ENCODE measurements at places on chromosomes 16 and 17.
A peak's percentile ranks its signal among the peaks of the same experiment; 100 is the strongest.

GRCh38 chr17:41718287-41718645 lies 6.1 kb downstream of the GAST start:
- DNase-seq, result no peak

GRCh38 chr16:29663016-29663806 lies at the start of gene SPN:
TSS of gene SPN (plus strand) at chr16:29663247. CDS start at chr16:29663729, 482 bp downstream.
- no peak for DNase-seq

DNA sequence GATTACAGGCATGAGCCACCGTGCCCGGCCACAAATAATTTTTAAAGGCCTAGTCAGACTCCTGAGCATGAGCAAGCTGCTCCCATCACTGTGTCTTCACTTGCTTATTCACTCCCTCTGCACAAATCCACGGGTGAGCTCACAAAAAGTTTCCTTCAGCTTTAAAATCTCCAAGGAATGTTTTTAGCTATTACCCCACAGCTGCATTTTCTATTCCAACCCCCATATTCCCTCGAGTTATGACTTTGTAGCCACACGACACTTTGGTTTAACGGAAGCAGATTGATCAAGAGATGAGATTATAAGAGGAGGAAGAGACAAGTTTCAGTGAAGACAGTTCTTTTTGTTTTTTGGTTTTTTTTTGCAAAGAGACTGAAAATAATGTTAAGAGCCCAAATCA lies 49.1 kb upstream of the SLC25A19 start:
- no peak for DNase-seq

- no peak for DNase-seq
Measured at GRCh38 chr16:57627184-57627871, 1.1 kb upstream of the ADGRG1 start.

- no peak for DNase-seq
Measured at GRCh38 chr16:86960266-86960665, 356.9 kb downstream of the C16orf95 start.

DNA sequence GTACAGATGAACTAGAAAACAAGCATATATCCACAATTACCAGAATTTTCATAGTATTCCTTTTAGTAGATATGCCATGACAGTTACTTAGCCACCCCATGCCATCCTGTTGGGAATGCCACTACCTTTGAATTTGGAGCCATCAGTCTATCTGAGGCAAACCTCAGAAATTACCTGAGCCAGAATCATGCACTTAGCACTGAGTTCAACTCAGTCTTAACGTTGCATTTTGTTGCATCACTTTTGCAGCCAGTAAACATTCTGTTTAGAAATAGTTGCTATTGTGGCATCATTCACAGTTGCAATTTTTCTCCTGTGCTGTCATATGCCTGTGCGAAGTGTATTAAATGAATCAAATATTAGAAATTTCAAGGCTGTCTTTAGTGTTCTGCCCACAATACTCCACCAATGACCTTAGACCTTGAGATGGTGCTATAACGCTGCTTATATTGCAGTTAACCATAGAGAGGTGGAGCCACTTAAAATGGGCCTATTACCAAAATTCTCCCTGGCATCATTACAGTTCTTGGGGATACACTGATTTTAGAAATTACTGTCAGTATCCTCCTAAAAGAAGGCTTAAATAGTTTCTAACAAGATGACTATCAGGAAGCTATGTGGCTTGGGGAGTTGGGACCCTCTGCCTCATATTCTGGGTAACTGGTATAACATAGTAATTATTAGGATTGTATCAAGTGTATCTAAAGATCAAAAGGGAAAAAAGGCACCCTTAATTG lies 11.1 kb downstream of the PTRH2 start:
- no peak for DNase-seq

GRCh38 chr17:77995146-77995852 lies 36.8 kb downstream of the TNRC6C start:
- DNase-seq, result no peak

DNA sequence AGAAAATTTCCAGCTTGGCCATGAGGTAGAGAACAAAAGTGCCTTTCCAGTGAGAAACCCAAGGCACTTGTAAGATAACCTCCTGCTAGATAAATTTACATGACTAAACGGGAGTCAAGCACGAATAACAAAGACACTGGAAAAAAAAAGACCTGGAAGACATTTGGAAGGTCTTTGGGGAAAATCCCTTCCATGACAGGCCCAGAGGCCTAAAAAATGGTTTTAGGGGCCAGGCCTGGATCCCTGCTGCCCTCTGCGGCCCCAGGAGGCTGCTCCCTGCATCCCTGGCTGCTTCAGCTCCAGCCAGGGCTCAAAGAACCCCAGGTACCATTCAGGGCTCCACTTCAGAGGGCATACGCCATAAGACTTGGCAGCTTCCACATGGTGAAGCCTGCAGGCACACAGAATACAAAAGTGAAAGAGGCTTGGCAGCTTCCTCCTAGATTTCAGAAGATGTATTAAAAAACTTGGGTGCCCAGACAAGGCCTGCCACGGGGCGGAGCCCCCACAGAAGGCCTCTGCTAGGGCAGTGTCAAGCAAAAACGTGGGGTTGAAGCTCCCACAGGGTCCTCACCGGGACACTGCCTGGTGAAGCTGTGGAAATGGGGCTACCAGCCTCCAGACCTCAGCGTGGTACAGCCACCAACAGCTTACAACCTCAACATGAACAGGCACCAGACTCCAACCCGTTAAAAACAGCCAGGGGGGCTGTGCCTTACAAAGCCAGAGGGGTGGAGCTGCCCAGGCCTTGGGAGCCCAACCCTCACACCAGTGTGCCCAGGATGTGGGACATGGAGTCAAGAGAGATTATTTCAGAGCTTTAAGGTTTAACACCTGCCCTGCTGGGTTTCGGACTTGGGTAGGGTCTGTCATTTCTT lies 77.1 kb downstream of the SDK2 start:
- peak; percentile 18 for DNase-seq

DNA sequence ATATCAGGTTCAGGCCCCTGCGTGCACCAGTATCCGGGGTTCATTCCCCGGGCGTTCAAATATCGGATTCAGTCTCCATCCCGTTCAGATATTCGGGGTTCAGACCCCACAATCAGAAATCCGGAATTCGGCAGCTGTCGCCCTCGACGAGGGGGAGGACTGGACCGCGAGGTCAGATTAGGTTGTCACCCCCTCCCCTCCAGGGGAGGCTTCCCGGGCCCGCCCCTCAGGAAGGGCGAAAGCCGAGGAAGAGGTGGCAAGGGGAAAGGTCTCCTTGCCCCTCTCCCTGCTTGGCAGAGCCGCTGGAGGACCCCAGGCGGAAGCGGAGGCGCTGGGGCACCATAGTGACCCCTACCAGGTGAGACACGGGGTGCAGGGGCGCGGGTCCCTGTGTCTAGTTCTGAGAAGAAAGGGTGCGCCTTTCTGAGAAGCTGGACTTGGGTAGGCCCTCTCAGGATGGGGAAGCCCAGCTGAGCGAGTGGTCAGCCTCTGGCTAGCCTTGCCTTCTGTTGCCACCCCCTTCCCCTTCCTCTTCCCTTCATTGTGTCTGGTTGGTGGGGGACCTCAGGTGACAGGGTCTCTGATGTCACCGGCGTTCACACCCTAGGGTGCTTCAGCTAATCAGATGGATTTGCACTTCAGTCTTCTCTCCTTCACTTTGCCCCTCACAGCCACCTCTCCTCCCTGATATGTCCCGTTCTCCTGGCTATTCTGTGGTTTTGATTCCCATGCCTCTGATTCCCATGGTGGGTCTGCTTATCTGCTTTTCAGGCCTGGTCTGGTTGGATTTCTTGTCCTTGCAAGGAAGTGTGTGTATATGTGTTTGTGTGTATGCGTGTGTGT lies 844 bp downstream of the TAOK2 start:
- no peak for DNase-seq

DNA sequence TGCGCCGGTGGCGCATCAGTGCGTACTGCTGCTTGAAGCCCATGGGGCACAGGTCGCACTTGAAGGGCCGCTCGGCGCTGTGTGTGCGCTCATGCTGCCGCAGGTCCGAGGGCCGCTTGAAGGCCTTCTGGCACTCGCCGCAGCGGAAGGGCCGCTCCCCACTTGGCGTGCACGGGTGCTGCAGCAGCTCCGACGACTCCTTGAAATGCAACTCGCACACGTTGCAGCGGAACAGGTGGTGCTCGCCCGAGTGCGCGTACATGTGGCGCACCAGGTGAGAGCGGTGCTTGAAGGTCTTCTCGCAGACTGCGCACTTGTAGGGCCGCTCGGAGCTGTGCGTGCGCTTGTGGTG lies 3.3 kb downstream of the ZNF319 start:
- no peak for DNase-seq

- no peak for DNase-seq
Measured at GRCh38 chr16:66891360-66891759, 11.0 kb downstream of the PDP2 start.

DNA sequence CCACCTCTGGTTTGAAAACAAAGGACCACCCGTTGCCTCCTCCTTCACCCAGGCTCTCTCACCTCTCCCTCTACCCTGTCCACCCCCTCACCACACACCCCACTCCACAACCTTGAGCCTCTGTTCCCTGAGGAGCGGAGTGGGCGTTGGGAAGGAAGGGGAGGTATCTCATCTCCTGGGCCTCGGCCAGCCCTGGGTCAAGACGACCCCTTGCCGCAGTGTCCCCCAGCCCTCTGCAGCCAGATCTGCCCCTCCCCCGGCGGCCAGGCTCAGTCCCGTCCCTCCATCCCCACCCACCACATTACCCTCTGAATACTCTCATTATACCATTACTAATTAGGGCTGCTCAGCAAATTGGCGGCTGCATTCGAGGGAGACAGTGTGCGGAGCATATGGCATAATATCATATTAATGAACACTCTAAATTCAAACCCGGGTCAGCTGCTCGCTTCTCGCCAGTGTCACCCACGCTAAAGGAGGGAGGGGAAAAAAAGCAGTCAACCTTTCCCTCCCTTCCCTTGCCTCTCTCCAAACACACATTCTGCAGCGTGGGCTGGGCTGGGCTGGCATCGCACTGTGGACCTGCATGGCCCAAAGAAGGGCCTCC lies 123.2 kb upstream of the LHX1 start:
- no peak for DNase-seq

DNA sequence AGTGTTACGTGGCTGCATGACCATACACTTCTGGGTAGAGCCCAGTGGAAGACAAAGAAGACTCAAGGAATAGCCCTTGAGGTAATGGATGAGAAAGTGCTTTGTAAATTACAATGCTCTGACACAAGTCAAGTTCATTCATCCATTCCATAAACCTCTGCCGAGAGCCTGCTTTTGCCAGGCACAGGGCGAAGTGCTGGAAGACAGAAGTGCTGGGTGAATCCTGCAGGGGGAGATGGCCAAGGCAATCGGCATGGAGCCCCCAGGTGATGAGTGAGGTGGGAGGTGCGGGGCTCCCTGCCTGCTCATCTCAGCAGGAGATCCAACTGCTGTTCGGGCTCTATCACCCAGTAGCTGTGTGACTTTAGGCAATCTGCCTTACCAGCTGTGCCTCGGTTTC lies 2.8 kb upstream of the SOCS3 start:
- no peak for DNase-seq

DNA sequence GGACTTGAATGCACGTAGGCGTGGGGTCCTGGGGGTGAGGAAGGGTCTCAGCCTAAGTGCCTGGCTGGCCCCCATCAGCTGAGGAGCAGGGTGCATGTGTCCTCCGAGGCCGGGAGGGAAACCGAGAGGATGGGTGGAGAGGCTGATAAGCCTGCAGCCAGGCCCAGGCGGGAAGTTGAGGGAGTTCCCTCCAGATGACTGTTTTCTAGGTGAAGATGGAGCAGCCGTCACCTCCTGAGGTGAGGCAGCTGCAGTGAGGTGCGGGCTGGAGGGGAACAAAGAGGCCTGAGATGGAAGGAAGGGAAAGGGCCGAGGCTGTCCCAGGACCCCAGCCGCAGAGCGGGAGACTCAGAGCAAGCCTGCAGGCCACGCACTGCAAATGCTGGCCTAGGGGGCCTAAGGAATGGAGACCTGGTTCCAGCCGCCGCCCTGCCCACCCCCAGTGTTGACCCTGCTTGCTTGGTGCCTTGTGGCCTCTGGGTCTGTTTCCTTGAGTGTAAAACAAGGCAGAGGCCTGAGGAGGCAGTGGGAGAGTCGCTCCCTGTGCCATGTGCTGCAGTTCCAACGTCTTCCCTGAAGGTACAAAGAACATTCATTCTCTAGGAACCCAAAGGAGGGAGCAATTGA lies 3.0 kb downstream of the PECAM1 start:
- DNase-seq, result no peak

GRCh38 chr17:83109793-83110645 lies 30.6 kb downstream of the METRNL start:
- no peak for DNase-seq

- DNase-seq, result no peak
Measured at GRCh38 chr16:87880117-87880696, 10.9 kb upstream of the SLC7A5 start.

DNA sequence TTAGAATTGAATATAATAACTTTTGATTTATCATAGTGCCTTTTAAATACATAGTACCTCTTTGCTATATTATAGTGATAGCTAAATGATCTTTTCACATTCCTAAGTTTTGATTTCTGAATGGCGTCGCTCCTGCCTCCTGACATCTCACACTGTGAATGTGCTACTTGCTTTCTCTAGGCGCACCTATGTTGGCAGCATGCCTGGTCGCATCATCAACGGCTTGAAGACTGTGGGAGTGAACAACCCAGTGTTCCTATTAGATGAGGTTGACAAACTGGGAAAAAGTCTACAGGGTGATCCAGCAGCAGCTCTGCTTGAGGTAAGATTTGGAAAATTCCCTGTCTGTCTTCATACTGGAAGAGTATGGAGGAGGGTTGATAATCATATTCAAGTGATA lies 29.8 kb upstream of the ABCC11 start:
- DNase-seq, result no peak

DNA sequence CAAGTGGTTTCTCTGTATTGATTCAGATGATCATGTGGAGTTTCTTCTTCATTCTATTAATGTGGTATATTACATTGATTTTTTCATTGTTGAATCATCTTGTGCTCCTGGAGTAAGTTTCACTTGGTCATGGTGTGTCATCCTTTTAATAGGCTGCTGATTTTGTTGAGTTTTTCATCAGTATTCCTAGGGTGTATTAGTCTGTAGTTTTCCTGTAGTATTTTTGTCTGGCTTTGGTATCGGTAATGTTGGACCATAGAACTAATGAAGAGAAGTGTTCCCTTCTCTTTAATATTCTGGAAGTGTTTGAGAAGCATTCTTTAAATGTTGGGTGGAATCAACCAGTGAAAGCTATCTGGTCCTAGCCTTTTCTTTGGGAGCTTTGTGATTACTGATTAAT lies 99.0 kb downstream of the OMG start:
- no peak for DNase-seq

DNA sequence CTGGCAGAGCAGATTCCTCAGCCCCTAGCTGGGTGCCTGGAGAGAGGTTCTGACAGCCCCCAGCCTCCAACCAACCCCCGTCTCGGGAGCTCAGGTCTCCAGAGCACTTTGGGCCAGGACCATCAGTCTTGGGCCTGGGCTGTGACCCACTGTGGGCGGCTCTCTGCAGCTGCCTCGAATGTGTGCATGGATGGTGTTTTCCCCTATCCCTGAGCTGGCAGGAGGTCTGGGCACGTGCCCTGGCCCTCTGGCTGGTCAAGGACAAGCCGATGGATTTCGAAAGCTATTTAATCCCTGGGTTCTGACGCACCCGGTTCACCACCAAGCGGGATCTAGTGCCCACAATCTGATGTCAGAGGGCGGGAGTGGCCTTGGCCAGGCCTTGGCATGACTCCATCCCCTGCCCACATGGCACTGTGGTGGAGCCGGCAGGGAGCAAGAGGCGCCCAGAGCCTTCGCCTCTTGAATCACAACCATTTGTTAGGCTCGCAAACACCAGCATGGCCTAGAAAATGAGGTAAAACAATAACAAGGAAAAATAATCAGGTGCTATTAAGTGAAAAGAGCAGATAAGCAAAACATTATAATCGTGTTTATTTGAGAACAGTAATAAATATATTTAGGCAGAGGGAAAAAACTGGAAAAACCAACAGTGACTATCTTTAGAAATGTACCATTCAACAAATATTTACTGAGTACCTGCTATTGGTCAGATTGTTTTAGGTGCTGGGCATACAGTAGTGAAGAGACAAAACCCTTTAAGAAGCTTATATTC lies 69.3 kb upstream of the TOB1 start:
- DNase-seq, result no peak

Data from activated gamma-delta T cell treated with anti-CD3 and anti-CD28 coated beads, Interleukin-2, amount 50 U/mL, for 16 hours (primary cell).